ENCODE measurements at places on chromosomes 5 and 9. TPM values are rescaled to one million over a fixed set of nuclear protein-coding genes. Genes with fewer than 3 reads are reported as not detected.

DNA sequence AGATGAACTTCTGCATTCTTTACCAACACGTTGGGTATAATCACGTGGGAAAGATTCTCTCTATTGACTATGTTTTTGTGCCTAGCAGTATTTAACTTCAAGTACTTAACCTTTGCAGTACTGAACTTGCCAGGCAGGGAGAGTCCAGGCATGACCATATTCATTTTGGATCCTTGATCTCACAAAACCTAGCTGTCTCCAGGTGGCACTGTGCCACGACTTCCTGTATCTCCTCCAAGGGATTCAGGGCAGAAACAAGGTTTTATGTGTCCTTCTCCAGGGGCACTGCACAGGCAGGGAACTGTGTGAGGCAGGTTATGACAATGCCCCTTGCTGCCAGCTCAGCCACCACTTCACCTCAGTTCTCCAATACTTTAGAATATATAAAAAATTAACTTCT, 11.7 kb upstream of the IFNA5 start:
- no peak for DNase-seq
- H3K4me1 ChIP-seq, result no peaks in the 10 kb centered on the region
- H3K4me3 ChIP-seq, result no peak overlapping the region
- no peaks in the 10 kb centered on the region for H3K27me3 ChIP-seq

ZBTB5 gene
- total RNA-seq, result 5.6 TPM

DNA sequence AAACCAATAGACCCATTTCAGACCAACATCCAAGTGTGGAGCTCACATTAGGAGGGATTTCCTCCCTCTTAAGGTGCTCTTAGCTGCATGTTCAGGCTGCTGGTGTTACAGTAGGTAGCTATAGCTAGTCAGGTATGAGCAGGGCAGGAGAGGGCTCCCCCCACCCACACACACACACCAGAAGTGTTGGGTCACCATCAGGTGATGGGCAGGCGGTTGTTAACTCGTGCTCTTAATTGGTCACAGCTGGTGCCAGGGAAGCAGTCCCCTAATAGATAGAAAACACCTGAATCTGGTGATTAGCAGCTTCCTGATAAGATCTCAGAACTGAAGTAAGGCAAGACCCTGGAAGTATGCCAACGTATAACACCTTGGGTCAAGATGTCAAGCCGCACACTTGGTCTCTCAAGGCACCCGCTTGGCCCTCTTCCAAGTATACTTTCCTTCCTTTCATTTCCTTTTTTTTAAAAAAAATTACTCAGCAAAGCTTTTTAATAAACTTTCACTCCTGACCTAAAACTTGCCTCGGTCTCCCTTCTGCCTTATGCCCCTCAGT, 532.4 kb downstream of the DNAH5 start:
- H3K27me3 ChIP-seq, result no peaks in the 10 kb centered on the region
- H3K4me1 ChIP-seq, result no peaks in the 10 kb centered on the region
- no peak overlapping the region for H3K4me3 ChIP-seq
- H3K27ac ChIP-seq, result no peak overlapping the region
- H3K36me3 ChIP-seq, result no peaks in the 10 kb centered on the region

- DNase-seq, result peak; percentile 22
- no peaks in the 10 kb centered on the region for H3K27me3 ChIP-seq
- no peaks in the 10 kb centered on the region for H3K36me3 ChIP-seq
- no peaks in the 10 kb centered on the region for H3K4me1 ChIP-seq
Measured at GRCh38 chr9:70679845-70680244, 265.4 kb upstream of the KLF9 start.

DNA sequence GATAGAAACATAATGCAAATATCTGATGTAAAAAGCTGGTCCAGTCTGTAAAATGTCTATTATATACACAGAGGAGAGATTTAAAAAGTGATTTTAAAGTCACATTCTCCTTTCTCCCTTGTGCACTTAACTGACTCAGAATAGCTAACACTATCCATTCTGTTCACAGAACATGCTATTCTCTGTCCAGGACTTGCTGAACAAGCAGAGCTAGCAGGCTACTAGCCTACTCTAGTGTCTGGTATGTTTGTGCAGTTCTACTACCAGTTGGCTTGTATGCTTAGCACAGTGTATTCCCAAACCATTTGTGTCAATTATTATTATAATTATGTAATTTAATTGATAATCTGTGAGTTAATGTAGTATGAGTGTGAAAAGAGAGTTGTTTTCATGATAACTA, 161.7 kb upstream of the NUDT12 start:
- no peaks in the 10 kb centered on the region for H3K27me3 ChIP-seq
- no peaks in the 10 kb centered on the region for H3K4me1 ChIP-seq
- no peaks in the 10 kb centered on the region for H3K36me3 ChIP-seq
- no peak overlapping the region for H3K27ac ChIP-seq

ZBTB26 gene
- total RNA-seq, result 5.1 TPM

AMBP gene
- total RNA-seq, result 0.17 TPM

- no peak overlapping the region for H3K4me3 ChIP-seq
- peaks cover 7% of the 10 kb centered on the region for H3K36me3 ChIP-seq
- peaks cover 6% of the 10 kb centered on the region for H3K4me1 ChIP-seq
- DNase-seq, result no peak
- H3K27me3 ChIP-seq, result no peaks in the 10 kb centered on the region
Measured at GRCh38 chr5:179792612-179793467, 946 bp upstream of the LTC4S start.

TOR4A gene
- total RNA-seq, result 22.1 TPM

DNA sequence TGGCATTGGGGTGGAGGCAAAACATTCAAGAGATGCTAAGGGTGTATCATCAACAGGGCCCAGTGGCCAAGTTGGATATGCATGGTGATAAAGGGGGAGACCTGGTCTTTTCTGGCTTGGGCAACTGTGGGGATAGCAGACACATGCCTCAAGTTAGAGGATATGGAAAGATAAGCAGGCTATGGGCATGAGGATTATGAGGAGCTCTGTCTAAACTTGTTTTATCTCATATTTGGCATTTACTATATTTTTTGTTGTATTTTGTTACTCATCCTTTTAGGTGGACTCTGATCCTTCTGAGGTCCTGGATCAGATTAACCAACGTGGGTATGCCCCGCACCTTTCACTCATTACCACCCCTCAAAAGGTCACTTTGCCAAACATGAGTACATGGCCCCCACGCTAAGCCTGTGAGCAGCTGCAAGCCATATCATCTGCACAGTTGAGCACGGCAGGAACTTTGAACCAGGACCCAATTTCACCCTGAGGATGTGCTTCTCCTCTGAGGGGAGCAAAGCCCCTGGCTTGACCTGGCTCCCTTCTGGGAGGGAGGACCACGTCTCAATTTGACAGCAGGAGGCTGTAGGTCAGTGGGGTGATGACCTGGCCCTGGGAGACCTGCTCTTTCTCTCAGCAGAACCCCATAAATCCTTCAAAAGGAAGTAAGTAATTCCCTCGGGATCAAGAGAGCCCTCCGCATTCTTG, 71.1 kb upstream of the CD180 start:
- no peaks in the 10 kb centered on the region for H3K36me3 ChIP-seq
- no peaks in the 10 kb centered on the region for H3K27me3 ChIP-seq
- H3K4me3 ChIP-seq, result no peak overlapping the region
- no peak for DNase-seq
- H3K4me1 ChIP-seq, result peaks cover 21% of the 10 kb centered on the region

DNA sequence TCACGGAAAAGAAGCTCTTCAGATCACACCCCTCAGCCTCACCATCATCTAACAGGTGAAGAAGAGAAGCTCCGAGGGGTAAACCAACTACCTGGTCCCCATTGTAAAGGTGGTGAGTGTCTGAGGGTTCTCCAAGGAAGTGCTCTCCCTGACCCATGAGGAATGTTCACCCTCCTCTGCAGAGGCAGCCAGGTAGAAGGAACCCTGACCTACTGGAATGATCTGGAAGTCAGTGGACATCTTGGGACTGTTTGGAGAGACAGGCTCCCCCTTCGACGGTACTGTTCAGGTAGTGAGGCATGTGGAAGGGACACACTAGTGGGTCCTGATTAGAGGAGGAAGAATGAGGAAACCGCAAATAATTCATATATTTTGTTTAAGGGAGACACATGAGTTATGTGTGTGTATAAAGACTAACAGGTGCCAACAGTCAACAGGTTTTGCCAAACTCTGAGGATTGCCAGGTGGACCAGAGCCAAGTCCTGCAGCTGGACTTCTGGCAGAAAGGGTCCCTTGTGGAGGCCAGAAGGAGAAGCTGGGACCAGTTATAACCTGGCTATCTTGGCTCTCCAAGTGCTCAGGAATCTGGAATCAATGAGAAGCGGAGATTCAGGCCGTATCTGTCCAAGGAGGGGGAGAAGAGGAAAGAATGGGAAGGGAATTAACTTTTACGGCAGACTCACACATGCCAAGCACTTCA, 3.0 kb upstream of the ZBTB34 start:
- no peaks in the 10 kb centered on the region for H3K36me3 ChIP-seq
- H3K4me1 ChIP-seq, result no peaks in the 10 kb centered on the region
- no peak overlapping the region for H3K4me3 ChIP-seq
- H3K27me3 ChIP-seq, result peaks cover 33% of the 10 kb centered on the region
- no peak overlapping the region for H3K27ac ChIP-seq

GRCh38 chr5:154364771-154365170, 81.0 kb upstream of the SAP30L start:
- DNase-seq, result no peak

DNA sequence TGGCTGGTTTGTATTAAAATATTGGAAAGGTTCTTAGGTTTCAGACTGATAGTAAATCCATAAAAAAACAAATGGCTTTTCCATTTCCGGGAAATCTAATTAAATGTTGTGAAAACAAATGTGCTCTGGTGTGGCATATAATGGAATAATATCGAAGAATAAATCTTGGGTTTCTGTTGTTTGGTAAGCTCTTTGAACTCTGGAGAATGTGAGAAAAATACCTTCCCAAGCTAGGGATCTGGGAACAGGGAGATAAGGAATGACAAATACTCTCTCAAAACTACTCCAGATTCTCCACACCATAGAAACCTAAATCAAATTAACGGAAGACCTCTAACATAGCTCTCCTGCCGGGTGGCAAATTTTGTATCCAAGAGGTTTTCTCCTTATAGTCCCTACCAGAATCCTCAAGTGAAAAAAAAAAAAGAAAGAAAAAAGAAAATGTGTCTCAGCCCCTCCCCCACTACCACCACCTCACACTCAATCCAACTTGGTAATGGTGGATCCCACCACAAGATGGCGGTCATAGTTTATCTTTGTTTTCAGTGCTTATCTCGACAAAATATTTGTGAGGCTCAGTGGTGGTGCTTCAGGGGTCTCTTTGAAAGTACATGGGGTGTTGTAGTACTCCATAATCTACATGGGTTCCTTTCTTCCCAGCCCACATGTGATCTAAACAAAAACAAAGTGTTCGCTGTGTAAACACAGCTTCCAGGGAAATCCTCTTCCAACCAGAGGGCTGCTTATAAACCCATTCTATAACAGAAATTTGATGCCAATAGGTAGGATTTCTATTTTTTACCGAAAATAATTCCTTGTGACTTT, 54.5 kb upstream of the FST start:
- peak; percentile 39 for DNase-seq
- no peak overlapping the region for H3K4me3 ChIP-seq
- H3K27ac ChIP-seq, result no peak overlapping the region
- peaks cover 34% of the 10 kb centered on the region for H3K4me1 ChIP-seq
- H3K36me3 ChIP-seq, result no peaks in the 10 kb centered on the region
- no peaks in the 10 kb centered on the region for H3K27me3 ChIP-seq

GRCh38 chr5:151295138-151295537, 8.4 kb downstream of the SLC36A3 start:
- H3K4me1 ChIP-seq, result no peaks in the 10 kb centered on the region
- DNase-seq, result no peak
- H3K4me3 ChIP-seq, result no peak overlapping the region
- no peaks in the 10 kb centered on the region for H3K27me3 ChIP-seq

KLHL3 gene
- total RNA-seq, result 2.3 TPM

DNA sequence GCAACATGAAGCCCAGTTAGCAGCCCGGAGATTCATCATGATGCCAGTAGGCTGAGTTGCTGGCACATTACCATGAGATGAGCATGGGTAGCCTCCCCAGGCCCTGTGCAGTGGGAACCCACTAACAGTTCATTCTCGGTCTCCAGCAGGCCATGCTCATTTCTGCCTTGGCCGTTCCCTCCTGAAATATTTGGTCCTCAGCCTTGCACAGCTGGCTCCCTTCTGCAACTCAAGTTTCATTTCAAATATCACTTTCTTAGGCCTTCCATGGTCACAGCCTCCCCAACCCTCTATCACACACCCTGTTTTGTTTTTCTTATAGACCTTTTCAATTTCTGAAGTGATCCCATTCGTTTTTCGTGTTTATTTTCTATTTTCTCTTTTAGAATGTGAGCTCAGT, 125.4 kb upstream of the VLDLR start:
- no peak for DNase-seq
- H3K27me3 ChIP-seq, result no peaks in the 10 kb centered on the region
- H3K27ac ChIP-seq, result no peak overlapping the region
- no peaks in the 10 kb centered on the region for H3K36me3 ChIP-seq
- H3K4me1 ChIP-seq, result no peaks in the 10 kb centered on the region
- no peak overlapping the region for H3K4me3 ChIP-seq

DNA sequence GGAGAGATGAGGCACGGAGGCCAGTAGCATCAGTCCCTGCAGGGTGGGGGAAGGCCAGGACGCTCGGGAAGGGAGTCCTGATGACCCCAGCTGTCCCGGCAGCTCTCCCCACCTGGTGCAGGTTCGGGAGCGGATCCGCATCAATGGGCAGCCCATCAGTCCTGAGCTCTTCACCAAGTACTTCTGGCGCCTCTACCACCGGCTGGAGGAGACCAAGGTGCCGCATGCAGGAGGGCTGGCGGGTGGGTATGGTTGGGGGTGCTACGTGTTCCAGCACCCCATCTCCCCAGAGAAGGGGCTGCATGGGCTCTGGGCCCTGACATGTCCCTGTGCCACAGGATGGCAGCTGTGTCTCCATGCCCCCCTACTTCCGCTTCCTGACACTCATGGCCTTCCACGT, 4.2 kb downstream of the FPGS start:
- no peak overlapping the region for H3K4me3 ChIP-seq
- no peak overlapping the region for H3K27ac ChIP-seq
- no peak for DNase-seq
- H3K4me1 ChIP-seq, result peaks cover 13% of the 10 kb centered on the region
- peaks cover 21% of the 10 kb centered on the region for H3K36me3 ChIP-seq

PCDHGB1 gene
- total RNA-seq, result 3.1 TPM

DOK3 gene
- total RNA-seq, result 0.99 TPM

- no peaks in the 10 kb centered on the region for H3K36me3 ChIP-seq
- H3K4me3 ChIP-seq, result no peak overlapping the region
- H3K4me1 ChIP-seq, result no peaks in the 10 kb centered on the region
- H3K27me3 ChIP-seq, result no peaks in the 10 kb centered on the region
Measured at GRCh38 chr5:115227281-115227680, 35.4 kb downstream of the PGGT1B start.

DNA sequence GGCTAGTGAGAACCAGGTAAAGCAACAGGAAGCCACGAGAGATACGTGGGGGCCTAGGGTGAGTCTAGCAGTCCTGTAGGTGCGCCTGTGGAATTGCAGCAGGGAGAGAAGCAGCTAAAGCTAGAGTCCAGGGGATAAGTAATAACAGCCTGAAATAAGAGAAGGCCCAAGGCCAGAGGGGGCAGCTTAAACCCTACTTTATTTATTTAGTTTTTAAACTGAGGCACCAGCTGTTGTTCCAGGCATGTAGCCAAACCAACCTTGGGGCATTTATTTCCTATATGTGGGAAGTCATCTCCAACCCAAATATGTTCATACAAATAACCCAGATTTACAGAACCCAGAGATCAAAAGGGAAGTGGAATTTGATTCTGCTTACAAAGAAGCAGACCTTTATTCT, 93.5 kb downstream of the GLDC start:
- H3K4me1 ChIP-seq, result peaks cover 9% of the 10 kb centered on the region
- no peaks in the 10 kb centered on the region for H3K27me3 ChIP-seq
- H3K4me3 ChIP-seq, result no peak overlapping the region
- DNase-seq, result peak; percentile 76

GADD45G gene
- total RNA-seq, result 2.3 TPM
